LoVo (cell line): ENCODE measurements at places on chromosomes 7 and 10.

GRCh38 chr10:45558425-45558824 is 114.1 kb downstream of the ZFAND4 start:
- no peak for DNase-seq

DNA sequence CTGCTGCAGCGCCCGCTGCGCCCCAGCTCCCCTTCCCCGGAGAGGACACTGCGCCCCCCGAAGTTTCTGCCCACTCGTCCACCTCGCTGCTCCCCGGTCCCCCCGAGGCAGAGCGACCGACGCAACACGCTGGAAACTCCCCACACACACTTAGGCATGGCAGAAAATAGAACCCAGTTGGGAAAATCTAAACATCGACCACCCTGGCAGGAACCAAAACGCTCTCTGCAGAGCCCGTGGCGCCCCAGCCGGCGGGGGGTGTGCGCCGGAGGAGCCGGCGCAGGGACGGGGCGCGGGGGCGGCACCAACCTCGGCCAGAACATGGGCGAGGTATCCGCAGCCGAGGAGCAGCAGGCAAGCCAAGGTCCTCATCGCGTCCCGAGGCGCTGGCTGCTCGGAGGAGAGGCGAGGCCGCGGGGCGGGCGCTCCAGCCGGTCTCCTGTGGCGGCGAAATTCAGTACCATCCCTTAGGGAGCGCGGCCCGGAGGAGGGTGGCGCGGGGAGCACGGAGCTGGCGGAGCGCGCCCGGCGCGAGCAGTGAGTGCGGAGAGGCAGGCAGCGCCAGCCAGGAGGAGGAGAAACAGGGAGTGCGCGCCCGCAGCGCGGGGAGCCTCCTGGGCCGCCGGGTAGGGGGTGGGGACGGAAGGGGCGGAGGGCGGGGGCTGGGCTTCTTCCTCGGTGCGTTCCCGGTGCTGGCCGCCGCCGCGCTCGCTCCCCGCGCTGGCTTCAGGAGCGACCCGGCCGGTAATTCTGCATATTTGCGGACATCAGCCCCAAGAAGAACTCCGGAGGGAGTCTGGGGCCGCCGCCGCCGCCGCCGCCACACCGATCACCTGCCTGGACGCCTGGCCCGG is 789 bp downstream of the PDGFA start:
- peak; percentile 87 for DNase-seq

DNA sequence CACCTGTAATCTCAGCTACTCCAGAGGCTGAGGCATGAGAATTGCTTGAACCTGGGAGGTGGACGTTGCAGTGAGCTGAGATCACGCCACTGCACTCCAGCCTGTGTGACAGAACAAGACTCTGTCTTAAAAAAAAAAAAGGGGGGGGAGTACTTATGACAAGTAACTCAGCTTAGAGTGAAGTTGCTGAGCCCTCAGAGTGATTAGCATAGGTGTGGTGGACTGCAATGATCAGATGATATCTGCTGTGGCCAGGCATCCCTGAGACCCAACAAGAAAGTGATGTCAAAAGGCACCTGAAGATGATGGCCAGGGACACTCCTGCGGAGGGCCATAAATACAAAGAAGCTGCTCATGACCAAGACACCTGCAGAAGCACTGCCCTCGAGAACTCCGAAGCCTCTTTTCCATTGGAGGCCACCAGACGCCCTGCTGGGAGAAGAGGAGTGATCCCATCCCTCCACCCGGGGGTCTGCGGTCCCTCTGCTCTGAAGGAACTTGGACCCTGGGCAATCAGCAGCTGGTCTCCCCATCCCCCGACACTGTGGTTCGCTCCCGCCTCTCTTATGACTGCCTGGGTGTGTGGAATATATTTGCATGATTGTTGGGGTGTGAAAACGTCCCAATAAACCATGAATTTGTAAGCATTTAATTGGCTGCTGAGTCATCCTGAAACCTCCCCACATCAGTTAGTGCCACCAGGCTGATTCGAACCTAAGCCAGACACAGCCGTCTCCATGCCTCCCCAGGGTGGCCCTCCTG is 46.0 kb downstream of the RASGEF1A start:
- DNase-seq: no peak

- no peak for DNase-seq
Observed at GRCh38 chr7:20602306-20602705, 13.2 kb upstream of the ABCB5 start.

GRCh38 chr7:16492513-16493062 is 27.1 kb upstream of the SOSTDC1 start:
- peak; percentile 40 for DNase-seq

GRCh38 chr7:131933751-131934289 is 377.4 kb upstream of the PODXL start:
- DNase-seq: no peak

DNA sequence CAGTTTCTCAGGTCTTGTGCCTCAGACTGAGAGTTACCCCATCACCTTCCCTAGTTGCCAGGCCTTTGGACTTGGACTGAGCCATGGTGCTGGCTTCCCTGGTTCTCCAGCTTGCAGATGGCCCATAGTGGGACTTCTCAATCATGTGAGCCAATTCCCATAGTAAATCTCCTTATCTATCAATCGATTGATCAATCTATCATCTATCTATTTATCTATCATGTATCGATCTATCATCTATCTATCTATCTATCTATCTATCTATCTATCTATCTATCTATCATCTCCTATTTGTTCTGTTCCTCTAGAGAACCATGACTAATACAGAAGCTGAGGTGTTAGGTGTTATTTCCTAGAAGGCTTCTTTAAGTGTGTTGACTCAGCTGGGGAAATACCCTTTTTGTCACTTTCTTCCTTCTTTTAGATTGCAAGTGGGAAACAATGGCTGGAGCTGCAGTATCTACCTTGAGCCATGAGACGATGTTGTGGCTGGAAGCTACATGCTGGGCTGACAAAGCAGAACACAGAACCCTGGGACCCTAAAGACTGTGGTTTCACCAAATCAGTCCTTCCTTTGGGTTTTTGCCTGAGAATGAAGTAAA is 234.7 kb upstream of the GLI3 start:
- DNase-seq: no peak

DNA sequence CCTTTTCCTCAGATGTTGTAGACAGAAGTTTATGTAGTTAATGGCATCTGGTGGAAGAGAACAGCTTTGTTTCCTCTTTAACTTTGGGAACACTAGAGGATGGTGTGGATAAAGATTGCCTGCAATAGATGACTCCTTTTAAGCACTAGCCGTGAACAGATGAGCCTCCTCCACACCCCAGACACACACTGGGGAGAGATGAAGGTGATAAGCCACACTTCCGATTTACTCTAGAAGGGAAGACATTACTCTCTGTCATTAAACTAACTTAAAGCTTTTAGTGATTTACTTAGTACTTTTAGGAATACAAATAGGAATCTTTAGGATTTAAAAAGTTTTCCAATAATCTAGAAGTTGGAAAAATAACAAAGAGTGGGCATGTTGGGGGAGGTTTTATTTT is 6.8 kb downstream of the HSPA14 start:
- DNase-seq: no peak
